ENCODE measurements at places on chromosomes 6 and 20.
A peak's percentile ranks its signal among the peaks of the same experiment; 100 is the strongest.

GRCh38 chr6:83055366-83055964, 10.2 kb downstream of the UBE3D start:
- DNase-seq, result peak; percentile 8

GRCh38 chr6:130494729-130495128, 128.9 kb downstream of the TMEM200A start:
- DNase-seq, result no peak

GRCh38 chr6:26115226-26115625, 28.0 kb downstream of the HFE start:
- no peak for DNase-seq

DNA sequence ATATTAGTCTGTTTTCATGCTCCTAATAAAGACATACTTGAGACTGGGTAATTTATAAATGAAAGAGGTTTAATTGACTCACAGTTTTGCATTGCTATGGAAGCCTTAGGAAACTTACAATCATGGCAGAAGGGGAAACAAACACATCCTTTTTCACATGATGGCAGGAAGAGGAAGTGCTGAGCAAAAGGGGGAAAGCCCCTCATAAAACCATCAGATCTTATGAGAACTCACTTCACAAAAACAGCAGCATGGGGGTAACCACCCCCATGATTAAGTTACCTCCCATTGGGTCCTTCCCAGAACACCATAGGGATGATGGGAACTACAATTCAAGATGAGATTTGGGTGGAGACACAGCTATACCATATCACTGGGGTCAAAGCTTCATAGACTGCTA, 254.2 kb downstream of the ERMARD start:
- no peak for DNase-seq

DNA sequence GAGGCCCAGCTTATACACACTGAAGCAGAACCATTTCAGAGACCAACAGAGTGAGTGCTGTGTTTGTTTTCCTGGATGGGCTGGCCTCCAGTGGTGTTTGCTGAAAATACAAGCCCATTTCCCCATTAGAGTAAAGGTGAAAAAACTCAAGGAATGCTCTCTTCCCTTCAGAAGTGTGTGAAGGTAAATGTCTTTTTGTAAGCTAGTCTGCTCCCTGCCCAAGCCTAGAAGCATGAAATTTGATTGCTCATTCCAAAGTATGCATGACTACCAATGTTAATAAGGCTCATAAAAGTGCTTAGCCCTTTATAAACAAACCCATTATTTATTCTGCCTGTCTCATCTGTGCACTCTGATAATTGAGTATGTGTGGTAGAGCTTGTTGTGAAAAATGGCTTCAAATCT, 59.1 kb downstream of the ADGRF1 start:
- DNase-seq, result peak; percentile 11

GRCh38 chr6:37916675-37917074, 97.1 kb downstream of the ZFAND3 start:
- DNase-seq, result no peak

DNA sequence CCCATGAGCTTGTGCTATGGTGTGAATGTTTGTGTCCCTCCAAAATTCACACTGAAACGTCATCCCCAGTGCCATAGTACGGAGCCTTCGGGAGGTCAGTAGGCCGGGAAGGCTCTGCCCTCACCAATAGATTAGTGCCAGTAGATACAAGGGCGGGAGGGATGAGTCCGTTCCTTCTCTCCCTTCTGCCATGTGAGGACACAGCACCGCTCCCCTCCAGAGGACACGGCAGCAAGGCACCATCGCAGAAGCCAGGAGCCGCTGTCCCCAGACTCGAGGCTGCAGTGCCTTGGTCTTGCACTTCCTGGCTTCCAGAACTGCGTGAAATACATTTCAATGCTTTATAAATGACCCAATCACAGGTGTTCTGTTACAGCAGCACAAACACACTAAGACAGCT, 39.2 kb upstream of the BHLHE23 start:
- no peak for DNase-seq

GRCh38 chr6:10529231-10529801, 8.2 kb downstream of the GCNT2 start:
- DNase-seq, result no peak

DNA sequence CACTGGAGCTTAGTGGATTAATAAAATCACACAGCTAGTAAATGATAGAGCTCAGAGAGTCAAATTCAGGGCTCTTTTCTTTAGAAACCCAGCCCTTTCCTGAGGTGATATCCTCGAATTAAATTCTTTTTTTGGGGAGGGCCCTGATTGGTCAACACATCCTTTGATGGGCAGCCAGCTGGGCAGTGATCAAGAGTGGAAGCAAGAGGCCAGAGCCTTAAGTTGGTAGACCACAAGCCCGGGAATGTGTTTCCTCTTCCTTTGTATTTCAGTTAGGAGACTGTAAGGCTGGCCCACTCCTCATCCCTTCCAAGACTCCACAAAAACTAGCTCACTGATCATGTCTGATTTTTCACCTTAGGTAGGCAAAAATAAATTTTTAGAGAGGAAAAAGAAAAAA, 640.5 kb downstream of the DHX35 start:
- DNase-seq, result no peak

DNA sequence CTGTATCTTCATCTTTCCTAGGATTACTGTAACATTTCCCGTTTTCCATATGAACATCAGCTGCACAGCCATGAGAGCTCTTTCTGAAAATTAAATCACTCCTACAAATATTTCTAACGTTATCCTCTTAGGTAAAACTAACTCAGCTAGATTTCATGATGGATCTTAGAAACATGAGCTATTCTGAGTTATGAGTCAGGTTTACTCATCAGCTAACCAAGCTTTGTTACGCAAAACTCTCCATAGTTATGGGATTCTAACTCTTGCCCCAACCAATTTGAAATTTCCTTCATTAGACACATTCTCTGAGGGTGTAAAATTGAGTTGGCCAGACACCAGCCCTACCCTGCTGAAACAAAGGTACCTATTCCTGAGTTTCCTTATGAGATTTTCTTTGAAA, 14.0 kb downstream of the DEFB110 start:
- no peak for DNase-seq

DNA sequence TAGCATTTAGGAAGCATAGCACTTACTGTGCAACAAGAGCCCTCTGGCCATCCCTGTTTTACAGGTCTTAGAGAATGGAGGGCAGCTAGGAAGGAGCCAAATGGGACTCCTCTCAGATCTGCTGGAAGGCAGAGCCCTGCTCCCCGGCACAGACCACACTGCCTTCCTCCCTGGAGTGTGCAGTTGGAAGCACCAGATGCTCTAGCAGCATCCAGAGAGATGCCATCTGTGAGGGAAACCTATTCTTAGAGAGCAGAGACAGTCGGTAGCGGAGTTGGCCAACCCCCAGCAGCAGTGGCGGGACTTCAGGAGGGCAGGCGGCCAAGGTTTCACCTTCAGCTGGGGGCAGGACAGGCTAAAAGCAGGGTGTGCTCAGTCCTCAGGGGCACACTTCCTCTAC, 16.7 kb upstream of the E2F1 start:
- DNase-seq, result no peak

DNA sequence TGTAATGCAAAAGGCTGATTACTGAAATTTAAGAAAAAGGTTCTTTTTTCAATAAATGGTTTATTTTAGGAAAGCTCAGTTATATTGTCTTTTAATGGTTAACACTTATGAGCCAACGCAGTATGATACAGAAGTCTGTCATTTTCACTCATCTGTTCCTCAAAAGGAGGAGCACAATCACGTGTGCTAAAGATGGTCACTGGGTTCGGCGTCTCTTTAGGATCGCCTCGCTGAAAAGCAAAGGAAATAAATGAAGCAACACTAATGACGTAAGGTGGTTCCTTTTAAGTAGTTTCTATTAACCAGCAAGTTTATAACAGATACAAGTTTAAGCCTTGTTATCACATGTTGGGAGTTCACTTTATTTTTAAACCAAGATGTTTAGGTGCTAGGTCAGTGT, 125.7 kb downstream of the MAP3K4 start:
- no peak for DNase-seq

DNA sequence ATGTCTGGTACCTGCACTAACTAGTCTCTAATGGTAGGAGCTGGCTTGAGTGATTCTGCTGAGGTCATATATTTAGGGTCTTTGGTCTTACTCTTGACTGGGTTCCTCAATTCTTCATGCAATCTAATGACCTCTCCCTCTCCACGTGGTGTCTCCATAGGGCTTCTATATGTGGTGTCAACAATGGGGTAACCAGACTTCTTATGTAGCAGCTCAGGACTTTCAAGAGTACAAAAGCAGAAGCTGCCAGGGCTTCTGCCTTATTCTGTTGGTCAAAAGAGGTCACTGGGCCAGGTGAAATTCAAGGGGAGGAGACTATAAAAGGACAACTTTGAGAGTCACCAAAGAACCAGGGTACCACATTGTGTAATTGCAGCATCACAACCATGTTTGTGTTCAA, 54.3 kb downstream of the NUS1 start:
- no peak for DNase-seq

GRCh38 chr20:18719426-18719825, 94.2 kb upstream of the SCP2D1 start:
- DNase-seq, result no peak

GRCh38 chr6:37456816-37457560, 24.0 kb downstream of the CMTR1 start:
- no peak for DNase-seq

DNA sequence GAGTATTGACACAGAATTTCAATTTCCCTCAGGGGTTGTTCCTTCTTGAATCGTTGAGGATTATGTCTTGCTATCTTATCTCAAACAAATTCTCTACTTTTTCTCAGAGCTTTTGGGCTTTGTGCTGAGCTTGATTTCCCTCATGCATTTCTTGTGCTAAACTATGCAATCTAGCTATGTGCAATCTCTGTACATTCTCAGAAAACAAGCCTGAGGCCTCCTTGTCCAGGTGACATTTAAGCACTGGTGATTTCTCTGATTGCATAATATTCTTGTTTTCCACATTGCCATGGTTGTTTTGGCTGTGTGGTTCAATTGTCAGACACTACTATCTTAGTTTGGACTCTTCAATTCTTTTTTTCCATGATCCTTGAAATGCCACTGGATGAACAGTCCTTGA, 81.2 kb upstream of the MAN1A1 start:
- no peak for DNase-seq

DNA sequence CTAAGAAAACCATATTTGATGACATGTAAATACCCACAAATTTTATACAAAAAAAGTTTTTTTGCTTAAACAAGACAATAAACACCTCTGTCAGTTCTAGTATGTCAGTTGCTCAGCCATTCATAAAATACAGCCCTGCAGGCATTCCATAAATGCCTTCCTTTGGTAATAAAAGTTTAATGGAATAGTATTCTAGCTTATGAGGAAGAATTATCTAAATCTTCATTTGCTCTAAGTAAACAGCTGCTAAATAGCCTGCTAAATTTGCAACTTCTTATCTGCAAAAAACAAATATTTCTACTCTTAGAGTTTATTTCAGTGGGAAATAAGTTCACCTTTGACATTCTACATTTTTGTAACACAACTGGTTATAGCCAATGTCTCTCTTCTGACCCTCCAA, 108.8 kb downstream of the SMLR1 start:
- DNase-seq, result no peak

GRCh38 chr20:50510706-50511542, 741 bp downstream of the PTPN1 start:
- no peak for DNase-seq

- DNase-seq, result no peak
Observed at GRCh38 chr6:25136854-25137253, 142.3 kb upstream of the CARMIL1 start.

GRCh38 chr6:132687306-132687705, 26.5 kb downstream of the VNN1 start:
- DNase-seq, result no peak

GRCh38 chr6:149160943-149161342, 156.6 kb upstream of the TAB2 start:
- no peak for DNase-seq

DNA sequence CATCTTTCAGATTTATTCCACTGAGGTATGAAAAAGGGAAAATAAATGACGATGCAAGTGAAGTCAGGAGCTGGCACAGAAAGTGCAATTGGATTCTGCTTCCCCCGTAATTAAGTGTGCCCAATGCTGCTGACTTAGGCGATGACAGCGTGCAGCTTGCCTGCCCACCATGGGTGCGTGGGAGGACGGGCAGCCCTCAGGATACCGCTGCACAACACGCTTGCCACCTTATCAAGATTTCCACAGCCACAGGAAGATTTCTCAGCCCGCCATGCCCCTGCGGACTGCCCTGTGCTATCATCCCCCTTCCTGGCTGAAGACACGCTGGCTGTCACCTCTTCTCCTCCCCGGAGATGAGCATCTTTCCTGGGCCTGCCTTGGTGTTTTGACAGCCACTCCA, 103.3 kb upstream of the BACH2 start:
- DNase-seq, result no peak

DNA sequence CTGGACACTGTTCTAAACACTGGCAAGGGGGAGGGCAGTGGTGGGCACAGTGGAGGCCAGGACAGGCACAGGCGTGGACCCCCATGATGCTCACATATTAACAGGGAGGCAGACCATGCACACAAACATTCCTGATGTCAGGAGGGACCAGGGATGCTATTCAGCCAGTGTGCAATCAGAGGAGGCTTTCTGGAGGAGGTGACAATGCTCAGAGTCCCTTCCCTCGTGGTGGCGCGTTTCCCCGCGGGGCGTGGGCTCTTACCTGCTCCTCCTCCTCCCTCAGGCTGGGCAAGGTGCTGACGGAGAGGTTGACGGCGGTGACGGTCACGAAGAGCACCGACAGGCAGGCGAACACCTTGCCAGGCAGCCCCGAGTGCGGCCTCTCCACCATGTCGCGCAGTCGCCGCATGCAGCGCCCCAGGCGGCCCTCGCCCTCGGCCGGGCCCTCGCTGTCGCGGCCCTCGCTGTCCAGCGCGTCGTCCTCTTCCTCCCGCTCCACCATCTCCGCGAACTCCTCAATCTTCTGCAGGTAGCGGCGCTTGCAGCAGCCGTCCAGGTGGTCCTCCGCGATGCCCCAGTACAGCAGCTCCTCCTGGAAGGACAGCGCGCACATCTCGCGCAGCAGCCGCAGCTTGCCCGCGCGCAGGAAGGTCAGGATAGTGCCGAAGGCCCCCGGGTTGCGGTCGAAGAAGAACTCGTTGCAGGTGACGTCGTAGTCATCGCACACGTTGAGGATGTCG, 13.4 kb downstream of the KCNG1 start:
- no peak for DNase-seq

DNA sequence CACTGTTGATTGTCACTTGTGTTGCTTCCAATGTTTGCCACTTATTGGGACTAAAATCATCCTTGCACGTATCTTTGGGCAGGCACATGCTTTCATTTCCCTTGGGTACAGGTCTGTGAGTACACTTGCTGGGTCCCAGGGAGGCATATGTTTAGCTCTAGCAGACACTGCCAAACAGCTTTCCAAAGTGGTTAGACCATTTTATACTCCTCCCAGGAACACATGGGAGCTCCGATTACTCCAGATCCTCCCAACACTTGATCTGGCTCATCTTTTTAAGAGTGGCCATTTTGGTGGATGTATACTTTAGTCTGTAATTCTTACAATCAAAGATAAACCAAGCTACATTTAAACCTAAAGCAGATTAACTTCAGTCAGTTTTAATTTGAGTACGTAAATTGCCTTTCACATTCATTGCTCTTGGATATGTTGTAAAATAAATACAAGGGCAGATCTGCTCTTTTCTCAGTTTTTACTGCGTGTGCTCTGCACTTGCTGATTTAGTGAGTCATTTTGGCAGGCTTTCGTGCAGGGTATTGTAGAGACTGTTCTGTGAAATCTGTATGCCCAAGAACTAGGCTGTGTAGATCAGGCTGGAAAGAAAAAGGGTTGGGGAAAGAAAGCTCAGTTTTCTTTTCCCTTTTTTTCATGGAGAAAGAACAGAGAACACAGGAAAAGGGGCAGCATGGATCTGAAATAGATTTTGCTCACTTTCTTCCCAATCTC, 19.5 kb downstream of the SLC22A1 start:
- no peak for DNase-seq
